Skin of body (tissue), 3 donors: ENCODE measurements at places on chromosomes 6 and 20. TPM values are rescaled to one million over a fixed set of nuclear protein-coding genes. Genes with fewer than 3 reads are reported as not detected.

- DNase-seq: no peak
These were observed 3.7 kb downstream of the MAP3K4 start for GRCh38 chr6:160995271-160995670.

DNA sequence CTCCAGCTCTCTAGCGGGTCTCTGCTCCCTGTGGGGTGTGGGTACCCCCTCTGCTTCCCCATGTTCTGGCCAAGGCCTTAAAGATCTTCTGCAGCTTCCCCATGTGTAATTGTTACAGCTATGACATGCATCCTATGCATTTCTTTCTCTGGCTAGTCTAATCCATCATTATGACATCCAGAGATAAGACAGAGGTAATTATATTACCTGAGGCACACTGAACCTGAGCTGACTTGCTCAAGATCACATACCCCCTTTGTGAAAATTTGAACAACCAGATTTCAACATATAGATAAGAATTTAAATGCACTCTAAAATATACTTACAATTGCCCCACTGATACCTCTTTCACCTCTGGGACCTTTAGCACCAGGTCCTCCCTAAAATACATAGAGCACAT is 102.4 kb downstream of the COL12A1 start:
- no peak for DNase-seq

The PSMB9 gene
- total RNA-seq: 7.3 TPM

DNA sequence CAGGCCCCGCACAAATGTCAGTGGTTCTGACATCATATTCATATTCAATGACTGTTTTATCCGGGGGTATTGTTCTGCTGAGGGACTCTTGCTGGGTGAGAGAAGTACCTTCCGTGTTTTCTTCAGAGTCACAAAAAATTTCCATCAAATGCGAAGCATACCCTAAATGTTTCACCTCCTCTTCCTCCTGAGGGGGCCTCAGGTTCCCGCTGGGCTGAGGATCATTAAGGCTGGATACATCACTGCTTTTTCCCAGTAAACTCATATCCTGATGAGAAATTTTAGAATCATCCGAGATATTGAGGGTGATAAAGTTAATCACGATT is 42.8 kb downstream of the IL20RA start:
- DNase-seq: no peak

DNA sequence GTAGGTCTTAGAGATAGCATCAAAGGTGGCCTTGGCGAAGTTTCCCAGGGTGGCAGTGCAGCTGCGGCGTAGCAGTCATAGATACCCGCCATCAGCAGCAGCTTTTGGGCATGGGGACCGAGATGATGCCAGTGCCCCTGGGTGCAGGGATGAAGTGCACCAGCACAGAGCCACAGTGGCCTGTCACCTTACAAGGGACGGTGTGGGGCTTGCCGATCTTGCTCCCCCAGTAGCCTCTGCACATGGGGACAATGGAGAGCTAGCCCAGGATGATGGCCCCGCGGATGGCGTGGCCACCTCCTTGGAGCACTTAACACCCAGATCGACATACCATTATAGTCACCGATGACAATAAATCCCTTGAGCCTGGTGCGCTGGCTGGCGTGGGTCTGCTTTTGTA is 195.5 kb downstream of the ZMYND8 start:
- DNase-seq: no peak
